ENCODE measurements at places on chromosomes 13 and 19.

DNA sequence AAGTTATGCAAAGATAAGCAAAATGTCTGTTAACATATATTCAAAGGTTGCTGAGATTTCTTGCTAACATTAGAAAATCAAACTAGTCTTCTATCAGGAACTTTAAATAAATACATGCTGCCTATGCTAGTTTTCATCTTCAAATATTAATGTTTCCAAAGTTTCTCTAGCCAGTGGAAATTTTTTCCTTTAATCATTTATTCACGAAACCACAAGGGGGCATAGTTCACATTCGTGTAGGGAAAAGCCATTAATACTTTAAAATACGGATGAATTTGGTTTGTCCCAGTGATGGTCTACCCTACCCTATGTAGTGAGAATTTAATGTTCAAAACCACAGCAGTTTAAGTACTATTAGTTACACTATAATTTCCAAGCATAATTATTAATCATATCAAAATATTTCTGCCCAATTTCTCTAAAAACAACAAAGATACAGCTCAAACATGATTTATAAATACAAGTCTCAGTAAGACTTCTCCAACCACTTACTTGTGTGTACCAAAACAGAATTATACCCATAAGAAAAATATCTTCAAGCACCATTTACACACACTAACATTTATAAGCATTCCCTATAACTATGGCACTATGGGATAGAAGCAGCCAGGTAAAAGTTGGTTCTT, 16.2 kb downstream of the NUFIP1 start:
- no peak for DNase-seq

GRCh38 chr13:66996503-66996902, 233.6 kb downstream of the PCDH9 start:
- DNase-seq: no peak

DNA sequence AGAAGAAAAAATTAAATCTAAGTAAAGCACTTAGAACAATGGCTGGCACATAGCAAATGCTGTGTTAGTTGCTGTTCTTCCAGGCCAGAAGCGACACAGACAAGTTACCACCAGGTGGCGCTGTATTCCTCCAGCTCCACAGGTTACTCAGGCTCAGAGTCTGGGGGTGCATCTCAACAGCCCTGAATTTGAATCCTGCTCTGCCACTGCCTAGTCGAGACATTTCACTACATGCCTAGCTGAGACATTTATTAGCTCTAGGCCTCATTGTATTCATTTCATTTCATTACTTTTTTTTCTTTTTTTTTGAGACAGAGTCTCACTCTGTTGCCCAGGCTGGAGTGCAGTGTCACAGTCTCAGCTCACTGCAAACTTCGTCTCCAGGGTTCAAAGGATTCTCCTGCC, 16.4 kb upstream of the CYP2B6 start:
- DNase-seq: peak; percentile 53

- no peak for DNase-seq
Observed at GRCh38 chr13:55566334-55566733, 1574.4 kb upstream of the PRR20A start.

DNA sequence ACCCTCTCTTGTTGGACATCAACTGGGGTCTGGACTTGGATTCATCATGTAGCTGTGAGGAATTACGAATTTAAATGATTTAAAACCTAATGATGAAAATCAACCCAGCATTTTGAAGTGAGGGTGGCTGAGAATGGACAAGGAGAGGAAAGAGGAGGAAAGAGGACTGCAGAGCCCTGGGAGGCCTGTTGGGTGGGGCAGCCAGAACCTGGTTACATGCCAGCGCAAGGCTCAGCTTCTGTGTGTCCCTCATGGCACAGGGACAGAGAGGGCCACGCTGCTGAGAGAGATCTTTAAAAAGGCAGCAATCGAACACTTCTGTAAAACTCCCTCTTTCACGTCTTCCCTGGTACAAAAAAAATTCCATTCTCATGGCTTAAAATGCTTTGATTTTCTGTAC, 292.7 kb downstream of the MYO16 start:
- no peak for DNase-seq

GRCh38 chr13:44249431-44249836, 124.2 kb upstream of the SERP2 start:
- peak; percentile 9 for DNase-seq

GRCh38 chr19:33241530-33242101, 16.0 kb upstream of the SLC7A10 start:
- DNase-seq: no peak

DNA sequence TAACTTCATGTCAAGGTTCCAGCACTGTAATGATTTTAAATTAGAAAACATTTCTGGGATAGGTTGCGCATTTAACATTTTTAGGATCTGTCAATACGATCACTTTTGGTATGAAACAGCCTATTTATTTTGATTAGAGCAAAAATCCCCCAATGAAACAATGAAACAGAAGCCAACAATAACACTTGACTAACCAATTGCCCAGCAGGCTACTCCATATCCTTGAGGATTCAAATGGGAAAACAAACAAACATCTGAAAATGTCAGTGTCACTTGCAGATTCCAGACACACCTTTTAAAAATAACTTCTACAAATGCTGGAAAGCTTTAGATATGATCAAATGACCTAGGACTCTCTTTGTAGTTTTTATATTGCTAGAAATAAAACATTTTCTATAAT, 1412.5 kb upstream of the PRR20A start:
- DNase-seq: no peak

DNA sequence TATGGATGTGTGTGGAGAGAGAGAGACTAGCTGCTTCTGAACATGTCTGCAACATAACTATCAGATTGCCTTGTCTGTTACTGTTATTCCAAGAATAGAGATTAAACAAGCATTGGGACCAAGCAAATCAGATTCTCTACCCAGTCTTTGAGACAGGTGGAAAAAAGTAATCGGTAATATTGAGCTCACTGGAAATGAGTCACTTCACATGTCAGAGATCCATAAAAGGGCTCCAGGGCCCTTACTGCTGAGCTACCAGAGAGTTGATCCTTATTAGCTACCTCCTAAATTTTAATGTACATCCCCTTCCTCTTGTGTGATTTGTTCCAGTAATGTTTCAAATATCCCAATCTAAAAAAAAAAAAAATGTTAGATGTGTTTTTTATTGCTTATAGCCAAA, 2118.0 kb downstream of the PCDH9 start:
- no peak for DNase-seq

DNA sequence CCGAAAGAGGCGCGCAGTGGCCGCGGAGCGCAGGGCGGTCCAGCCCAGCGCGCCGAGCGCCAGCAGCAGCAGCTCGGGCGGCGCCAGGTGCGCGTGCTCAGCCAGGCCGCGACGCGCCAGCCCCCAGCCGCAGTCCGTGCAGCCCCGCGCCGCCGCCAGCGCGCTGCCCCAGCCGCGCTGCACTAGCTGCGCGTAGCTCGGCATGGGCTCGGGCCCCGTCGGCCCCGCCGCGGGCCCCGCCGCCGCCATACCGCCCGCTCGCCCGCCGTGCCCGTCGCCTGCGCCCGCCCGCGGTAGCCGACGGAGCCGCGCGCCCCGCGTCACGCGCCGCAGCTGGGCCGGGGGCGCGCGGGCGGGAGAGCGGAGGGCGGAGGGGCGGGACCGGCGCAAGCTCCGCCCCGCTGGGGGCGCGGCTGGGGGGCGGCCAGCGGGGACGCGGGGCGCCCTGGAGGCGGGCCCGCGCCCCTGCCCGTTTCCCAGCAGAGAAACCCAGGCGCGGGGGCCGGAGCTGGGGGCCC, at the start of gene CERS1:
TSS of gene CERS1 (minus strand) at position 335 of the 518 bp plus-strand sequence. CDS start at position 249, 86 bp downstream.
- peak; percentile 69 for DNase-seq

- DNase-seq: no peak
Observed at GRCh38 chr19:51799774-51800472, 5.0 kb downstream of the FPR3 start.

GRCh38 chr13:74835579-74835978, 646.4 kb downstream of the TBC1D4 start:
- no peak for DNase-seq

DNA sequence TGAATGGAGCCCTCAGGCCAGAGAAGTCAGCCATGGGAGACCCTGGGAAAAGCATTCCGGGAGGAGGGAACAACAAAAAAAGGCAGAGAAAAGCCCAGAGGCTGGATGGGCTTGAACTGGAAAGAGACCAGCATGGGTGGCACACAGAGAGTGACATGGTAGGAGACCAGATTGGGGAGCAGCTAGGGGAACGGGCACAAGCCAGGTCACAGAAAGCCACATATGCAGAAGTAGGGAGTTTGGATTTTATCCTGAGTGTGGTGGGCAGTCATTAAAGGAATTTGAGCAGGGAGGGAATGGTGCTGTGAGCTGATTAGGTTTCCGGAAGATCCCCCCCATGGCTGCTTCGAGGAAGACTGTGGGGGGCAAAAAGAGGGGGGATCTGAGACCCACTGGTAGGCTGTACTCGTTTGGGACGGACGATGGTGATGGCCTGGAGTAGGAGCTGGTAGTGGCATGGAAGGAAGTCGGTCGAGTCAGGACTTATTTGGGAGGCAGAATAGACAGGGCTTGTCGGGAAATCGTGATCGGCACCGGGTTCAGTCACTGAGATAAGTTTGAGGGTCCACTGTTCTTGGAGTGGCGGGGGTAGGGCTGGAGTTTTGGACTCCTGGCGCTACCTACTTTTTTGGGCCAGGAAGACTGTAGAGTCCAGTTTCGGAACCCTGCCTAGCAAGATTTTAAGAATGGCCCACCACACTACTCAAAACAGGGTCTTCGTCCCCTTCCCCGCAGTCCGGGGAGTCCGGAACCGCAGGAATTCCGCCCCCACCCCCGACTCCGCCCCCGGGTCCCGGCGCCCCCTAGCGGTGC, 949 bp downstream of the SERTAD1 start:
- DNase-seq: no peak

DNA sequence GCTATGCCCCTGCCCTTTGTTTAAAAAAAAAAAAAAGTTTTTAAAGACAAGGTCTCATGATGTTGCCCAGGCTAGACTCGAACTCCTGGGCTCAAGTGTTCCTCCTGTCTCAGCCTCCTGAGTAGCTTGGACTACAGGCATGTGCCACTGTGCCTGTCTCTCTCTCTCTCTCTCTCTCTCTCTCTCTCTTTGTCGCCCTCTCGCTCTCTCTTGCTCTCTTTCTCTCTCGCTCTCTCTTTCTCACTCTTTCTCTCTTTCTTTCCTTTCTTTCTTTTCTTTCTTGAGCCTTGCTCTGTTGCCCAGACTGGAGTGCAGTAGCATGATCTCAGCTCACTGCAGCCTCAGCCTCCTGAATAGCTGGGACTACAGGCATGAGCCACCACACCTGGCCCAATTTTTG, 7.5 kb downstream of the COX6B1 start:
- no peak for DNase-seq

Data from T47D (cell line).